Fibroblast of gingiva (primary cell): ENCODE measurements at places on chromosomes 11 and 22.

DNA sequence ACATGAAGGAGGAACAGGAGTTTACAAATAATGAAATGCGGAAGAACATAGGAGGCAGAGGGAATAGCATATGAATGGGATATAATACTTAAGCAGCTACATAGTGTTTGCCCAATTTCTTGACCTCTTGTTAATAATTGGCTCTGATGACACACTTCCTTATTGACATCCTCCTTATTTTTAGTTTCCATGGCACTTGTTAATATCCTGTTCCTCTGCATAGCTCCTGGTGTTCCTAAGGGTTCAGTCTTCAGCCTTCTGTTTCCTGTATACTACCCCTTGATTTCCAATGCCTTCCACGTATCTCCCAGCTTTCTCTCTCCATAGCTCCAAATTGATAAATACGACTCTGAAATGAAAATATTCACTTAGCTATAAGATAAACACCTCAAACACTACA lies 663.8 kb upstream of the API5 start:
- DNase-seq: no peak

DNA sequence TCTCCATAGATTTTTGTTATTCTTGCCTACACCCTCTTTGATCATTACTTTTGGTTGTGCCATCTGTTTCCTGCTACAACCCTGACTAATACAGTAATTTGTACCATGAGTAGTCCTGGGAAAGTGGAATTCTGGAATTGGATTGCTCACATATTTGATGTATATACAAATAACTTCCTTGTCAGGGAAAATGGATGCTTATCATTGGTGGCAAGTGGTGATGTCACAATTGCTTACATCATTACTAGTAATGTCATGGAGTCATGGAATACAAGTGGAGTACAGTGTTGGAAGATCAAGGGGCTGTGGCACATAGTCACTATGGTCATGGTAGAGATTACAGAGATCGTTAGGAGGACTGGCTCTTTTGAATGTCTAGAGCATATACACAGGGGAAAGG lies 24.4 kb downstream of the AASDHPPT start:
- DNase-seq: peak; percentile 8

GRCh38 chr11:15726221-15726746 lies 611.6 kb downstream of the INSC start:
- no peak for DNase-seq

GRCh38 chr11:74746868-74747267 lies 1.8 kb upstream of the RNF169 start:
- no peak for DNase-seq

DNA sequence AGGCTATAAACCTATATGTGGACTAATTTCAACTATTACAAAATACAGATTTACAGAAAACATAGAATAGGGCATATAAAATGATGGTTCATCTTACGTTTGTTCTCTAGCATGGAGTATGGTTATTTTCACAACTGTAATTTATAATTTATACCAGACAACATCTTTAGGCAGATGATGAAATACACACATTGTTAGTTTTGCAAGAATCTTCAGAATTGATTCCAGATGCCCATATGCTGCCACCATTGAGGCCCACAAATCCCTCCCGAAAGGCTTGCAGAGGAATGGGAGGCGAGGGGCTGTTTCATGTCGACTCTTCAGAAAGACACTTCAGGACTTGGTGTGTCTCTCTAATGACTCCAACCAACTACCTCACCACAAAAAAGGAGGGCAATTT lies 6.2 kb downstream of the PTPN5 start:
- DNase-seq: peak; percentile 63

DNA sequence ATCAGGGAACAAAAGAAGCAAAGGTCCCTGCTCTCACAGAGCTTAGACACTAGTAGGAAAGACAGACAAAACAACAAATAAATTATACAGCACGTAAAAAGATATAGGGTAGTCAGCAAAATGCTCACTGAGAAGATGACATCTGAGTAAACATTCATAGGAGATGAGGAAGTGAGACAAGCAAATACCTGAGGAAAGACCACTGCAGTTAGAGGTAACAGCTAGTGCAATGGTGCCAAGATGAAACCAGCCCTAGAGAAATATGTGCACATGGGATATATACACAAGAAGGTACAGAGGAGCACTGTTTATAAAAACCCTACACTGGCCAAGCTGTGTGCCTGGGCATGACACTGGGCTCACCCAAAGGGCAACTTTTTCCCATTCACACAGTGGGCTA lies 9.8 kb downstream of the CYP2R1 start:
- DNase-seq: no peak

- DNase-seq: no peak
Observed at GRCh38 chr11:130644187-130644586, 195.7 kb downstream of the ADAMTS15 start.

DNA sequence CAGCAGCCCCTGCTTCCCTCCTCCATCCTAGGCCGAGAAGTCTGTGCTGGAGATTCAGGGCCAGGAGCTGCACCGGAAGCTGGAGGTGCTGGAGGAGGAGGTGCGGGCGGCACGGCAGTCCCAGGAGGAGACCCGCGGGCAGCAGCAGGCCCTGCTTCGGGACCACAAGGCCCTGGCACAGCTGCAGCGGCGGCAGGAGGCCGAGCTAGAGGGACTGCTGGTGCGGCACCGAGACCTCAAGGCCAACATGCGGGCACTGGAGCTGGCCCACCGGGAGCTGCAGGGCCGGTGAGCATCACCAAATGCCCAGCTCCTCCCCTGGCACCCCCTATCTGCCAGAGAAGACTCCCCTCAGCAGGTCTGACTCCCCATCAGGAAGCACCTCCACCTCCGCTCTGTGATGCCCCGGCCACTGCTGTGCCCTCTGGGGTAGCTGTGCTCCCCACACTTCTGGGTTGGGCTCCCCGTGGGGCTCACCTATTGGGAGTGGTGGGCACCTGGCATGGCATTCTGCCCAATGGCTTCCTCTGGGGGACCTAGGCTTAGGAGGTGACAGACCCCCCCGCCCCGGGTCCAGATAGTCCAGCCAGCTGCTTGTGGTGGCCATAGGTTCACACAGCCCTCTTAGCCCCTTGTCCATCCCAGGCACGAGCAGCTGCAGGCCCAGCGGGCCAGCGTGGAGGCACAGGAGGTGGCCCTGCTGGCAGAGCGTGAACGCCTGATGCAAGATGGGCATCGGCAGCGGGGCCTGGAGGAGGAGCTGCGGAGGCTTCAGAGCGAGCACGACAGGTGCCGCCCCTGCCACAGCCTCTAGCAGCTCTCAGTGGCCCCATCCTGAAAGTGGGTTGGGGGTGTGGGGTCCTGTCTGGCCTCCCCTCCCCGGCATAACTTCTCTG lies 6.6 kb upstream of the RPS6KA4 start:
- no peak for DNase-seq

- DNase-seq: no peak
Observed at GRCh38 chr11:126863294-126863997, 137.1 kb downstream of the KIRREL3 start.

- no peak for DNase-seq
Observed at GRCh38 chr11:131658952-131659351, 288.5 kb downstream of the NTM start.

DNA sequence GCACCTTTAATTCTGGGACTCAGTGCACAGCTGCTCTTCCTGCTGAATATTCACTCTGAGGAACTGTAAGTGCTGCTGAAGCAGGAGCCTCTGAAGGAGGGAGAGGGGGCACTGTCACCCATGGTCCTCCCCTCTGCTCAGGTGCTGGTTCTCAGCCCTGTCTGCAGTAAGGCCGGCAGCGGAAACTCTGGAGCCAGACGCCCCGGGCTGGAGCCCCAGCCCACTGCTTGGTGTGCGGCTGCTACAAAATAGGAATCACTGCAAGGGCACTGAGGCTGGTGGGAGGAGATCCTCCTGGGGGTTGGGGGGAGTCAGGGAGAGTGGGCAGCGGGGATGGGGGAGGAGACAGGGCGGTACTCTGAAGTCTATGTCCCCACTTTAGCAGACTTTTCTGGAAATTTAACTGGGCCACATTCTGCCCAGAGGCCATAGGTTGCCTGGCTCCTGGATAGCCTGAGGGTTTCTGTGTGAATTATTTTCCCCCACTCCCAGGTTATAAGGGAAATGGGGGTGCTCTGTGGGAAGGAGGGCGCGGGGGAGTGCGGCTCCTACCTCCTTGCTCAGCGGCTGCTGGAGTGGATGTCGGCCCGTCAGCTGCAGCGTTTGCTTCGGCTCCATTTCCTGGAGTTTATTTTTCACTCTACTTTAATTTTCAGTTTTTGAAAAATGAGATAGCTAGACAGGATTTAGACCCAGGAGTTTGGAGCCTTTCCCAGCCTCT lies 33.6 kb downstream of the TBC1D22A start:
- DNase-seq: no peak

DNA sequence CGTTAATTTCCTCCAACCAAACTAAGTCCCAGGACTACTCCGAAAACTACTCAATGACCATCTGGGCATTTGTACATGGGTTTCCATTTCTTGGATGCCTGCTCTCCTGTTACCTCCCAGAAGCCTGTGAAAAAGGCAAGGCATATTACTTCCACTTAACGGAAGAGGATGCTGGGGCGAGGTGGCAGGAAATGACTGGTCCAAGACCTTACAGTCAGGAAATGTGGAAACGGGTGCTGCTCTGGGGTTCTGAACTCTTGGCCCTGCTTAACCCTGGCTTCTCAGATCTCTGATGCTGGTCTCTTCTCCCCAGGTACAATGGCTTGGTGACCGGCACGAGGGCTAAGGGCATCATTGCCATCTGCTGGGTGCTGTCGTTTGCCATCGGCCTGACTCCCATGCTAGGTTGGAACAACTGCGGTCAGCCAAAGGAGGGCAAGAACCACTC lies 12.9 kb downstream of the ADORA2A start:
- no peak for DNase-seq

- peak; percentile 28 for DNase-seq
Observed at GRCh38 chr22:29689880-29690213, 30.0 kb upstream of the CABP7 start.

GRCh38 chr22:20021196-20022181 lies 579 bp downstream of the TANGO2 start:
- DNase-seq: peak; percentile 85

GRCh38 chr11:134332189-134332631 lies 422 bp downstream of the GLB1L2 start:
- DNase-seq: no peak

DNA sequence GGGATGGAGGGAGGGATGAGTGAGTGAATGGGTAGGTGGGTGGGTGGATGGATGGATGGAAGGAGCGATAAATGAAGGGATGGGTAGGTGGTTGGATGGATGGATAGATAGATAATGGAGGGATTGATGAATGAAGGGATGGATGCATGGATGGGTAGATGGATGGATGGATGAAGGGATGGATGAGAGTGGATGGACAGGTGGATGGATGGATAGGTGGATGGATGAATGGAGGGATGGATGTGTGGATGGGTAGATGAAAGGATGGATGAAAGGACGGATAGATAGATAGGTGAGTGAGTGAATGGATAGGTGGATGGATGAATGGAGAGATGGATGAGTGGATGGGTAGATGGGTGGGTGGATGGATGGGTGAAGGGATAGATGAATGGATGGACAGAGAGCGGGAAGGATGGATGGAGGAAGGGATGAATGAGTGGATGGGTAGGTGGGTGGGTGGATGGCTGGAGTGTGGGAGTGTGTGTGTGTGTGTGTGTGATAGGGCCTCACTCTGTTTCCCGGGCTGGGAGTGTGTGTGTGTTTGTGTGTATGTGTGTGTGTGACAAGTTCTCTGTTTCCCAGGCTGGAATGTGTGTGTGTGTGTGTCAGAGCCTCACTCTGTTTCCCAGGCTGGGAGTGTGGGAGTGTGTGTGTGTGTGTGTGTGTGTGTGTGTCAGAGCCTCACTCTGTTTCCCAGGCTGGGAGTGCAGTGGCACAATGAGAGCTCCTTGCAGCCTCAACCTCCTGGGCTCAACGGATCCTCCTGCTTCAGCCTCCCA lies 2.1 kb upstream of the PRR33 start:
- DNase-seq: no peak

DNA sequence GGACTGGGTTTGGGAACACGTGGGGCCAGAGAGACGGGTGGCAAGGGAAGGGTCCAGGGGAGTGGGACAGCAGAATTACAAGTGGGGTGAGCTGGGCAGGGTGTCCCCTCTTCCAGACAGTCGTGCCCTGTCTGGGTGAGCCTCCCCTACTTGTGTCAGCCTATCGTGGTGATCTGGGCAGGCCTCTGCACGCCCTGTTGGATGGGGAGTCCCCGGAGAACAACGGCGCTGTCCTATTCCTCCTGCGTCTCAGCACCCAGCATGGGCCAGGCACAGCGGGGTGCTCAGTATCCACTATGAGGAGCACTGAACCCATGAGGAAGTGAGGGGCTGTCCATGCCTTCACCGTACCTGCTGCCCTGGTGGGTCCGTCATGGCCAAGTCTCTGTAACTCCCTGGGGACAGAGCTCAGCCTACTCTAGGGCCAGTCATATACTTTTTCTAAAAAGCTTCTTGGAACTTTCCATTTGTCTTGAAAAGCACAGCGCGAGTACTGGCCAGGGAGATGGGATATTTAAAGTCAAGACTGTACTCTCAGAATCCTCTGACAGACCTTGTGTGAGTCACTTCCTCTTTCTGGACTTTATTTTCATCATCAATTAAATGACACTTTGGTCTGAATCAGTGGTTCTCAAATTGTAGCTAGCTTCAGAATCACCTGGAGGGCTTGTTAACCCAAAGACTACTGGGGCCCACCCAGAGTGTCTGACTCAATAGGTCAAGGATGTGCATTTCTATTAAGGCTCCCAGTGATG lies 81.7 kb upstream of the NECTIN1 start:
- no peak for DNase-seq

DNA sequence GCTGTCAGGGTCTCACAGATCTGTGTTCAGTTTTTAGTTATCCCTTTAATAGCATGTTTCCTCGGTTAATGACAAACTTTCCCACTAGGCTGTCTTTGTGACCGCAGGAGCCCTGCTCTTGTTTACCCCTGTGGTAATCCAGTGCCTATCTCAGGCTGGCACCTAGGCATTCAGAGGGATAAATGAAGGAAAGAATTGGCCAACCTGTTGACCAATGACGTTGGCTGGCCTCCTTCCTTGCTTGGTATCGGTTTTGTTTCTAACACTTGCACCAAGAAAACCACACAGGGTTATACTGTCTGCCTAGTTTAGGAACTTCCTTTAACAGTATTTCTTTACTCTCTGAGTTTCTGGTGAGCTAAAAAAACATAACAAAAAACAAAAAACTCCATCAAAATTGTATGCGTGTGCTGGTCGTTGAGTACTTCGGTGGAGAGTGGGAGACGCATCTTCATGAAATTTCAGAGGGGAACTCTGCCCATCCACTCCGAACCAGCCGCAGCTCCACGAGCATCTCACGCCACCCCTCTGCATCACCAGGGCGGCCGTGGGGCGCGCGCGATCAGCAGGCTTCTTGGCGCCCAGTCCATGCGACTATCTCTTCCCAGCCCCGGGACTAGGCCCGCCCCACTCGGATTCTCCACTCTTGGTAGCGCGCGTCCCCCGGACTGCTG lies 563 bp upstream of the ENDOD1 start:
- DNase-seq: no peak
